ENCODE measurements at places on chromosomes 11 and 22.

GRCh38 chr11:108944471-108945178, 279.8 kb downstream of the DDX10 start:
- no peak for DNase-seq

DNA sequence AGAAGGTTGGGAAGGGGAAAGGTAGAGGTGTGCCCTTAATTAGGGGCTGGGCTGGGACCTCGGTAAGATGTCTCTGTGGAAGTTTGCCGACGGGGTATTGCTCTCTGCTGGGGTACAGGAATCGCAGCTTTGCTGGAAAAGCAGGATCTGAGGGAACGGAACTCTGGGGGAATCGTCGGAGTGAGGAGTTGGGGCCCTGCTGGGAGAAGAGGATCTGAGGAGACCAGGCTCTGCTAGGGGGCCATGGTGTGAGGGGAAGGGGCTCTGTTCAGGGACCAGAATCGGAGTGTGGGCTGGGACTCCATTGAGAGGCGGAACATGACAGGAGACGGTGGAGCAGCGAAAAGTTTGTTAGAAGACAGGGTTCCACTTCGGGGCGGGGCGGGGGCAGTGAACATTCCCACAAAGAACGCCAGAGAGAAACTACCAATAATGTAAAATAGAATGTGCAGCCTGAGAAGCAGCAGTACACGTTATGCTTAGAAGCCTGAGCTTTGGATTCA, 456 bp downstream of the AAMDC start:
- DNase-seq, result no peak

GRCh38 chr11:43404836-43405479, 46.2 kb downstream of the TTC17 start:
- DNase-seq, result no peak

GRCh38 chr11:60459345-60459744, 3.7 kb downstream of the MS4A1 start:
- no peak for DNase-seq

DNA sequence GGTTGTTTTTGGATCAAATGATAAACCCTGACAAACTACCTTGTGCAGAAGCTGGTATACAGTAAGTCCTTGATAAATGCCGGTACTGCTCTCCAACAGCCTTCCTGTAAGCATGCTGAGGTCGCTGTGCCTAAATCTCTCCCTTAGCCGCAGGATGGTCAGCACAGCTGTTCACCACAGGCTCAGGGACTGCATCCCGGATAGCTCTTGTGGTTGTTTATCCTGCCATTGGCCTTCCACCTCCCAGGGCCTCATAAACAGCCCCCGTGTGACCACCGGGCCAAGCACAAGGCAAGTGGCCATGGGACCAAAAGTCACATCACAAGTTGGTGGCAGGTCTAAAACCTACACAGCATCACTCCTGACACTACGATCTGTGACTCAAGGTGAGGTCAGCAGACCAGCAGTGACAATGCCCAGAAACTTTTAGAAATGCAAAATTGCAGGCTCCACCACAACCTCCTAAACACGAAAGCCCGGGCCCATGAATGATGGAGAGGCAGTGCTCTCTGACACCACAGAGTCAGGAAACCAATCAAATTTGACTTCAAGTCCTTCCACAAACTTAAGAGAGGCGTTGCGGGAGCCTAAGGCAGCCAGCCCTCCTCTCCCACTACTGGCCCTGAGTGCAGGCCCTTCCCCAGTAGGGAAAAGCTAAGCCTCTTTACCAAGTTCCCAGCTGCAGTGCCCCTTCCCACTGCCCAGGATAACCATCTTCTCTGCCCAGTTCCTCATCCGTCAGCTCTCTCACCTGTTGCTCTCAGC, 3.9 kb downstream of the SPATA19 start:
- no peak for DNase-seq

DNA sequence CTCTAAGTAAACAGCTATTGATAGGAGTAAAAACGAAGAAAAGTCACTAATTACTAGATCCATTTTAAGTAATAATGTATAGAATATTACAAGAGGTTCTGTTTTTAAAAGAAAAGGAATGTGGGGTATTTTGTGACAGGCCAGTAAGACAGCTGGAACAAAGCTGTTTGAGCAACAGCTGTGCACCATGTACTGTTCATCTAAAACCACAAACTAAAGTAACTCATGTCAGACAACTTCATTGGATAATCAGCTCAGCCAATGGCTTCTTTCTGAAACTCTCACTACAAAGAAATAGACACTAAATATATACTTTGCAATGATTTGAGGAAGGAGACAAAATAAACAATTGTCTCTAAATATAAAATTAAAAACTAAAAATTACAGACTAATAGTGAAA, 16.1 kb downstream of the RRAS2 start:
- DNase-seq, result no peak

GRCh38 chr11:128694618-128695481, 978 bp downstream of the FLI1 start:
- no peak for DNase-seq

GRCh38 chr22:23026777-23027176, 43.5 kb upstream of the GNAZ start:
- no peak for DNase-seq

DNA sequence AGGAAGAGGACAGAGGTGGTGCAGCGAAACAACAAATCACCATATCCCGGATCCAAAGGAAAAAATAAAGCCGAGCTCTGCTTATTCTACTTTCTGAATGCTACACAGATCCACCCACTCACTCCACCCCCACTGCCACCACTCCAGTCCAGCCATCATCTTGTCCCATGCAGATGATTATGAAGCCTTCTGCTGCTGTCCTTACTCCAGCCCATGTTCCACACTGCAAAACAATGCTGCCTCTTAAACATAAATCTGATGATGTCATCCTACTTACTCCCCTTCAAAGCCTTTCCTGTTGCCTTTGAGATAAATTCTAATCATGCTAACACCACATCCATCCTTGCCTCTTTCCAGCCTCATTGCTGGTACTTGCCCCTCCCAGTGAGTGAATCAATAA, 6.5 kb upstream of the DRD2 start:
- no peak for DNase-seq

DNA sequence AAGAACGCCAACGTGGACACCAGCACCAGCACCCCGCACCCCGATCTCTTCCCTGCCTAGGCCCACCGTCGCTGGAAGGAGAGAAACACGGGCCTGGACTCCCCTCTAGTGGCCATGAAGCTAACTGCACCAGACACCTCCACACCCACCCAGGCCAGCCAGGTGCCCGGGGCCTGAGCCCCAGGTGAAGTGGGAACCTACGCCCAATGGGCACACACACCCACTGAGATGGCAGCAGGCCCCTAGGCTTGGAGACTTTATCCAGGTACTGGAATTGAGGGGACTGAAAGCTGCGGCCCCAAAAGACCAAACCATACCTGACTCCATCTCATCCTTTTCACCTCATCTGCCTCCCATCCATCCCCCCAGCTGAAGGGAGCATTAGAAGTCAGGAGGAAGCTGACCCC, 81.0 kb downstream of the BUD13 start:
- DNase-seq, result peak; percentile 51
